ENCODE measurements at places on chromosomes 4 and X.

DNA sequence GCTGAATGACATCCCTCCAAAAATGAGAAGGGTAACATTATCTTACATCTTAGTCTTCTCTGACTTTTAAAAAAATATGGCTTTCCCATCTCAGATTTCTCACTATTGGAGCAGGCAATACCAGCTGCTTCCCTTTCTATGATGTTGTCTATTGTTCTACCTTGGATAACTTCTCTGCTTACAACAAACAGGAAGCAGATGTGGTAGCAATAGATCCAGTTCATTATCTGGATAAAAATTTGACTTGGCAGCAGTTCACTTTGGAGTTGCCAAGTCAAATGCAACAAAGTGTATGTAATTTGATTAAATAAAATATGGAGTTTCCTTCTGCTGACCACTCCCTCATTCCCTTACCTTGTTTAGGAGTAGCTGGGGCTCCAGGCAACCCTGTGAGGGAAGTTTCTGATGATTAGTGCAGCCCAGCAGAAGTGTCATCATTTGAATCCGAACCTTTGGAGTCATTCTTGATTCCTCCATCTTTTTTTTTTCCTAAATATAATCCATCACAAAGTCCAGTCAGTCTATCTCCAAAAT, 72.0 kb upstream of the GPRIN3 start:
- no peak for DNase-seq

DNA sequence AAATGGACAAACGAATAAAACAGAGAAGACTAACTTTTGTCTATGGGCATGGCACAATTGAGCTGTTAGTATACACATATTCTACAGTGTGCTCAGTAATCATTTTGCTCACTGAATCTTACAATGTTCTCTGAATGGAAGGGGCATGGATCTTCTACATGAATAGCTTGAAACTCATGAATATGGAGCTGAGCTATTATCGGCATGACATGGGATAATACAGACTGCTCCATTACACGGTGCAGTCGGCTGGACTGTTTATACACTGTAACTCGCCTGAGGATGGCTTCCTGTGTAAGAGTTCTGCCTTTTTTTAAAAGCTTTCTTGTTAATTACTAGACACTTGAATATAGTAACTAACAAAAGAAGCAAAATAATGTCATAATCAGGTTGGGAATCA, 368.5 kb upstream of the MAD2L1 start:
- DNase-seq, result no peak

GRCh38 chr4:3705236-3705987, 60.8 kb upstream of the ADRA2C start:
- DNase-seq, result no peak

- DNase-seq, result no peak
Measured at GRCh38 chrX:43847352-43847751, 34.9 kb downstream of the MAOB start.

GRCh38 chrX:136209016-136209738, 42.0 kb downstream of the MAP7D3 start:
- DNase-seq, result peak; percentile 63

GRCh38 chr4:160180211-160180610, 1077.3 kb downstream of the RAPGEF2 start:
- no peak for DNase-seq

GRCh38 chr4:15688051-15688450, 6.4 kb downstream of the FAM200B start:
- no peak for DNase-seq

GRCh38 chr4:183840311-183840710, 64.8 kb upstream of the STOX2 start:
- DNase-seq, result peak; percentile 81

- no peak for DNase-seq
Measured at GRCh38 chrX:54710920-54711319, 87.1 kb downstream of the ITIH6 start.

- peak; percentile 19 for DNase-seq
Measured at GRCh38 chr4:113905301-113905700, 74.1 kb downstream of the ARSJ start.

- no peak for DNase-seq
Measured at GRCh38 chr4:110618581-110619462, 4.1 kb downstream of the PITX2 start.
